Stimulated activated CD4-positive, alpha-beta T cell treated with anti-CD3 and anti-CD28 coated beads, Interleukin-1b, Interleukin-23, amount 100 ng/mL, for 1 hour (primary cell): ENCODE measurements at places on chromosomes 7 and 10.

- no peak for DNase-seq
Observed at GRCh38 chr10:324593-324992, 189.3 kb downstream of the ZMYND11 start.

DNA sequence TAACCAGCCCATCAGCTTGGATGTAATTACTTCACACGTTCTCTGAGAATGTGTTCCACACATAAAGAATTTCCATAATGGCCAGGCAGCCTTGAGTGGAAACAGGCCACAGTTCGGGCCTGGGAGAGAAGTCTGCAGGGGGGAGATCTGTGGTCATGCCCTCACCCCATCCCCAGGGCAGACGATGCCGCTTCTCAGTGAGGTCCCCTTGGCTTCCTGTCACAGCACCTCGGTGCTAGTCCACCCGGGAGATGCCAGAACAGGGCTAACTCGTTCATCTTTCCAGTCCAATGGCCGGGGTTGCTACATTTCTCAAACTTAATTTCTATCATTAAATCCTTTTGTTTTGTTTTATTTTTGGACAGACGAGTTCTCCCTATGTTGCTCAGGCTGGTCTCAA is 624.1 kb downstream of the PTPRN2 start:
- DNase-seq: no peak

- no peak for DNase-seq
Observed at GRCh38 chr7:101993311-101993710, 175.9 kb downstream of the CUX1 start.

GRCh38 chr10:126207851-126208250 is 180.4 kb downstream of the ADAM12 start:
- no peak for DNase-seq

DNA sequence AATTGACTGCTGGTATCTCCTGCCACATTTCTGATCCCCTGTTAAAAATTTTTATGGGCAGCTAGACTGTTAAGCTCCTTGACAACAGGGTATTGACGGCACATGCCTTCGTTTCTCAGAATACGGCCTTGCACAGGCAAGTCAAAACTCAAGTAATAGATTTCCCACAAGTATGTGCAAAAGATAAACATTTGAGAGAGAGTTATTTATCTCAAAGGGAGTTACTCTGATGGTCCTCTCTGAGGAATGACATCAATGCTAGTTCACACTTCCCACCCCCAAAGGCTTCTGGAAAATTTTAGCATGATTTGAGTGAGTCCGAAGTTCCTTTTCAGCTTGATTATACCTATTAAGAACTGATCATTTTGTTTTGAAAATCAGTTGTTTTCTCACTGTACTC is 71.9 kb downstream of the JCAD start:
- DNase-seq: no peak

GRCh38 chr7:44063894-44064651 is 1.3 kb downstream of the PGAM2 start:
- DNase-seq: no peak

DNA sequence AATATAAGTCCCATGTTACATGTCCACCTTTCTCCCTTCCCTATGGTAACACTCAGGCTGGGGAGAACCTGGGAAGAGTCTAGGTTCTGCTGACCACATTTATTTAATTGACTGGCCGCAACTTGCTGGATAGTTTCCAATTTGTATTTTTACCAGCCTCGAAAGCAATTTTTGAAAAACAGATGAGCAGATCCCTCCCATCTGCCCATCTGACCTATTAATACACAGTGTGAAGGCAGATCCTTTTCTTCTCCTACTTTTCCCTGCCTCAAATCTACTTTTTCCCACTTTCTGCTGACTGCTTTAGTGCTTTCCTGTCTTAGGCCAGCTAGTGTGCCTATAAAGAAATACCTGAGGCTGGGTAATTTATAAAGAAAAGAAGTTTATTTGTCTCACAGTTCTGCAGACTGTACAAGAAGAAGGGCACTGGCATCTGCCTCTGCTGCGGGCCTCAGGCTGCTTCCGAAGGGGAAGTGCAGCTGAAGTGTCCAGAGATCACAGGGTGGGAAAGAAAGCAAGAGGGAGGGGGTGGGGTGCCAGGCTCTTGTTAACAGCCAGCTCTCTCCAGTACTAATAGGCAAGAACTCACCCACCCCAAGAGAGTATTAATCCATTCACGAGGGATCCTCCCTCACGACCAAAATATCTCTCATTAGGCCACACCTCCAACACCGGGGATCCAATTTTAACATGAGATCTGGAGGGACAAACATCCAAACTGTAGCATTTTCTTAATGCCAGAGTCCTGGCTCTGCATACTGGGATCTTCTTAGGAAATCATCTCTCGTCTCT is 336.0 kb upstream of the IGFBP3 start:
- DNase-seq: no peak

GRCh38 chr7:24974026-24974832 is 5.7 kb downstream of the OSBPL3 start:
- no peak for DNase-seq

DNA sequence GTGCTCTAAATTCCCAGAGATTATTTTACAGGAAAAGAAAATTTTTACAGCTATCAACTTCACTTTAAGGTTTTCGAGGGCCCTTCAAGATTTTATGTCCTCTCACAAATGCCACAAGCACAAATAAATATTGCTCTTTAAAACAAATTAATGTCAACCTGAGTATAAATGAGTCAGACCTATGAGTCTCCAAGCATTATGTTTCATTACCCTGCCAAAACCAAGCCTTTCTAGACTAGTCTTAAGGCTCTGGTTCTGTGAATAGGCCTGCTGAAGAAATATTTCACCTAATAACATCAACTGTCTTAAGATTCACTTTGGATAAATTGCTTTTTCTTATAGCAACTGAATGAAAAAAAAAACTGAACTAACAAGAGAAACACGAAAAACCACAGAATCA is 153.0 kb downstream of the PDE1C start:
- DNase-seq: no peak

DNA sequence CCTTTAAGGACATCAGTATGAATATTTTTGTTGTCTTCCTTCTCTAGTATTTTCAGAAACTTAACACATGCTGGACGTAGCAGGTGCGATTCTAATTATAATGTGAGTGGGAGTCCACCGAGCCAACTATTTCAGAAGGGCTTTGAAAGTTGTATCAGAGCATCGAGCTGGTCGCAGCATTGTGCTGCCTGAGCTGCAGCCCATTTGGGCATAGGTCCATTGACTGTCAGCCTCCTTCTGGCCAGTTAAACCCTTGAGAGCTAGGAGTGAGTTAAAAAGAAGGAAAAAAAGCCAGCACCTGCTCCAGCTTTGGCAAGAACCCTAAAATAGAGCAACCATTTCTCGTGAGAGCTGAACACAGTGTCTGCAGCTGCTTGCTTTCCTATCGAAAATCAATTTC is 47.8 kb downstream of the SLC35G1 start:
- no peak for DNase-seq

- no peak for DNase-seq
Observed at GRCh38 chr7:16026253-16027020, 340.0 kb upstream of the MEOX2 start.

DNA sequence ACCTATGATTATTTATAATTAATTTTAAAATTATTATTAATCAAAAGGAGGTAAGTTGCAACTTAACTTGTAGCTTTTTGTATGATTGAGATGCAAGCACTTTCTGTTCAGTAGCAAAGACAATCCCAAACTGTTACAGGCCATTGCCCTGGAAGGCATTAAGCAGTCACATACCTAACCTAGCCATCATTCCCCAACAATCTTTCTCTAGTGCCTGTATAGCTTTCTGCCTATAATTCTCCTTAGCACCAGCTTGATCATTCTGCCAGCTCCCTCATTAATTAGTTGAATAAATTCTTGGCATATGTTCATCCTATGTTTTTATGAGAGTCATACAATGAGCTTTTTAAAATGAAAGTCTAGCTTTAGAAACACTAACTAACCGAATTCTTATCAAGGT is 178.9 kb upstream of the TMEM106B start:
- no peak for DNase-seq

DNA sequence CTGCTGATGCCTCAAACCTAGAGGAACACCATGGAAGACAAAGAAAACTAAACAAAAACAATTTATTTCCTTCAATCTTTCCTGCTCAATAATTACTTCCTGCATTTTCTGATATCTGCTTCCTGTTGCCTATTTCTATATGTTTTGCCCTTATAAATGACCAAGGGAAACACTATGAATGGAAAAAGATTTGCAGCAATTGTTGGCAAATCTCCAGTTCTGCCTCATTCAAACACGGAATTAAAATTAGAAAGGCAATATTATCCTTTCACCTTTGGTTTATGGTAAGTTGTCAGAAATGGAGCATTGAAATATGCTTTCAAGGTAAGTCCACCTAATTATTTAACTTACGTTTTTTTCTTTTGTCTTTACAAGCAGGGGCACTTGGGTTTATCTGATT is 552.2 kb upstream of the ANKRD30A start:
- DNase-seq: no peak

DNA sequence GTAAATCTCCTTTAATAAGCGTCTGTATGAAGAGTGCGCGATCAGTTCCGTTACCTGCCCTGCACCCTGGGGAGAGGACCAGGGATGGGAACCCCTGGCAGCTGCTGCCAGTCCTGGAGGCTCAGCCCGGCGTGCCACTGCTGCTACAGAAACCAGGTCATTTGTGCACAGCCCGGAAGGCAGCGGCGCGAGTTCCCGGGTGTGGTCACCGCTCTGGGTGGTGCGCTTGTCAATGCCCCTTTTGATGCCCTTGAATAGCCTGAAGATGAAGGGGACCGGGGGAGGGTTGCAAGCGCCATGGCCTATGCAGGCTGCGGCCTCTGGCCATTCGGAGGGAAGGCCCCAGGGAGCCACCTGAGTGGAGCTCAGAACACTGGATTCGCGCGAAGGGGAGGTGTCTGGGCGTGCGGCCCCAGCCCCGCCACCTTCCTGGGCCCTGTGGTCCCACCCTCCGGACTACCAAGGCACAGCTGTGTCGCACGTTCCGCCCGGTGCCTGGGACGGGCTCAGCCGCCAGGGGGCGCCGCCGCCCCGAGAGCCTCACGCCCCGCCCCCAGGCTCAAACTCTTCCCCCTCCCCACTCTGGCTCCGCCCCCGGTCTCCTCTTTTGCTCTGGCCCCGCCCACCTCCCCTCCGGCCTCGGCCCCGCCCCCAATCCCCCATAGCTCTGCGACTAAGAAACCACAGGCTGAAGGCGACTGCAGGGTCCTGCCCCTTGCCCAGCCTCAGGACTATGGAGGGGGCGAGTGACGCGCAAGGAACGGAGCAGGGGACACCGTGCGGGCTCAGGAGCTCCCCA is 16.5 kb downstream of the AP5Z1 start:
- DNase-seq: peak; percentile 54

- no peak for DNase-seq
Observed at GRCh38 chr7:108413782-108414492, 42.3 kb downstream of the NRCAM start.

- DNase-seq: no peak
Observed at GRCh38 chr10:43576062-43576461, 1.6 kb upstream of the ZNF239 start.

DNA sequence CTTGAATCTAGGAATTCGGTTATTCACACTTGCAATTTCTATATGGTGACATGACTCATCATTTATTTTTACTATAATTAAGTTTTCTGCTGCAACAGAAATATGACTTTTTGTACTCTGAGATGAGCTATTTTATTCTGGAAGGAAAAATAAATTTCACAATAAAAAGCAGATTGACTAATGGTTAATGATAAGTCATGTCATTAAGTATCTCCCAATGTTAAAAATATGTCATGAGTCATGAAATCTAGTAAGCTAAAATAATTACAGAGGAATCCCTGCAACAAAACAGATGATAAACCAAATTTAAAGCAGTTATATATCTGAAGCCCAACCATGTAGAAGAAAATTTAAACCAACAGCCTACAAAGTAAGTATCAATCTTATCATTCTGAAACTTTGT is 149.2 kb downstream of the CACNA2D1 start:
- DNase-seq: no peak

- DNase-seq: no peak
Observed at GRCh38 chr7:92246360-92247101, 757 bp downstream of the ANKIB1 start.

- no peak for DNase-seq
Observed at GRCh38 chr10:100553929-100554328, 18.2 kb downstream of the HIF1AN start.

- DNase-seq: no peak
Observed at GRCh38 chr7:15720849-15721471, 34.5 kb upstream of the MEOX2 start.

DNA sequence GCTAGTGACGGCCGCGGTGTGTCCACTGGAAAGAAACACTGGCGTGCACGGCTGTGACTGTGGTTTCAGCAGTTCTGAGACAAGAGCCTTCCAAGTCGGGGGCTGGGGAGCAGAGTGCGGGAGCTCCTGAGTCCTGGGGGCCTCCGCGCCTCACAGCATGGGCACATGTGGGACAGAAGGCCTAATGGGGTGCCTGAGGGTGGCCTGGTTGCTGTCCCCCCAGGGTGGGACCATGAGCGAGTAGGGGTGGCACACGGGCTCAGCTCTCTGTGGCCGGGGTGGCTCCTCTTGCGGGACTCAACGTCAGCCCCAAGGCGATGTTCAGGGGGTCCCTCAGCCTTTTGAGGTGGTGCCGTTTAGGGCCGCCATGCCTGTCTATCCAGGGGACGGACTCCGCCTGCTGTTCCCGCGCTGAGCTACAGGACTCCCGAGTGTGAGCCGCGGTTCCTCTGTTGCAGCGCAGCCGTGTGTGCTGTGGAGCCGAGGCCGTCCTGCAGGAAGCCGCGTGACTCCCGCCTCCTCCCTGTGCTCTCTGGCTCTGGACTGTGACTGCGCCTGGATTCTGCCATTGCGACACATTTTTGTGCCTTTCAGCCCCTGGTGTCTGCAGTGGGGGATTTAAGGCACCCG is 23.5 kb upstream of the CHST12 start:
- DNase-seq: no peak

DNA sequence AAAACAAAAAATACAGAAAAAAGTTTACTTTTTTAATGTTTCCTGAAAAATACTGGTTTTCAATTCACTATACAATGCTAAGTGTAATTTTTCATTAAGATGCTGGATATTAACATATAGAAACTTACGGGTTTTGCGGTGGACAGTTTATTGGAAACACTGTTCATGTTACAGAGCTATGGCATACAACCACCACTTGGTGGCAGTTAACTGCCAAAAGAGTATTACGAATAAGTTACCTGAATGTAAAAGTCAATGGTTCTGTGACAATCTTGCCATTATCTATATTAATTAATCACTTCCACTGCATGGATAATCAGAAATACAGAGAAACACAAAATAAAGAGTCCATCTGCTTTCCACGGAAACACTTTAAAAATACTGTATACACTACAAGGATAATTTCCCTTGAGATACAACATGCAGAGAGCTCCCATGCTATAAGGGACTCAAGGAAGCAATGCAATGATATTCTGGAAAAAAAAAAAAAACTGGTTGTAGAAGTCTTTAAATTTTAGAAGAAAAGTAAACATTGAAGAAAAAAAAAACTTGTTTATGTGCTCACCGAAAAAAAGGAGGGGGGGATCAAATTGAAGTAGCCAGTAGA is 97.0 kb downstream of the TPK1 start:
- no peak for DNase-seq
